ENCODE measurements at places on chromosomes 4 and X.
A peak's percentile ranks its signal among the peaks of the same experiment; 100 is the strongest.

GRCh38 chr4:77204621-77205020 lies 47.6 kb downstream of the CCNG2 start:
- no peak for DNase-seq

- no peak for DNase-seq
These were observed 10.6 kb downstream of the C4orf54 start for GRCh38 chr4:99647071-99647470.

DNA sequence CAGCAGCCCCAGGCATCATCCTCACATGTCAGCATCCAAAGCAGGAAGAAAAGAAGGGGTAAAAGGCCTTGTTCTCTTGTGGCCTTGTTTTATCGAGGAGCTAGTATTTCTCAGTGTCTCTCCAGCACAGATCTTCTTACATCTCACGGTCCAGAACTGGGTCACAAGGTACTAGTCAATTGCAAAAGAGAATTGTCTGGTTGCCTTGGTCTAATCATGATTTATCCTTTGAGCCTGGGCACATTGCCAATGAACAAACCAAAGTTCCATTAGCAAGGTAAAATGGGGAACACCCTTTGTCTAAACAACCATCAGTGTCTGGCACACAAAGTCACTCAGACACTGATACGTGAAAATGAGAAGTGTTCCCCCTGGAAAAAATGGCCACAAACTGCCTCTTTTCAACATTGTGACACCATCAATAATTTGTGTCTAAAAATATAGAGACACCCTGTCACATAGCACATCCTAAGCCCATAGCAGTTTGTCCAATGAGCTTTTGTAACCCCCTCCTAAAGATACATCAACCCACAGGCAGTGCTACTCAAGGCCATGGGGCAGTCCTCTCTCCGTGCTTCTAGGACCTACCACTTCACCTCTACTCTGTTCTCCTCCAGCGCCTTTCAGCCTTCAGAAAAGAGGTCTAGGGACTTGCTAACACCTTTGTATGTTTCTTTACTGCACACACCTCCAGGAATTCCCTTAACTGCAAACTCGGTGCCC lies 534.4 kb downstream of the MID1IP1 start:
- DNase-seq: peak; percentile 22

GRCh38 chrX:69014200-69014599 lies 151.1 kb downstream of the PJA1 start:
- DNase-seq: no peak

GRCh38 chr4:154604696-154605200 lies 7.7 kb downstream of the FGG start:
- no peak for DNase-seq

DNA sequence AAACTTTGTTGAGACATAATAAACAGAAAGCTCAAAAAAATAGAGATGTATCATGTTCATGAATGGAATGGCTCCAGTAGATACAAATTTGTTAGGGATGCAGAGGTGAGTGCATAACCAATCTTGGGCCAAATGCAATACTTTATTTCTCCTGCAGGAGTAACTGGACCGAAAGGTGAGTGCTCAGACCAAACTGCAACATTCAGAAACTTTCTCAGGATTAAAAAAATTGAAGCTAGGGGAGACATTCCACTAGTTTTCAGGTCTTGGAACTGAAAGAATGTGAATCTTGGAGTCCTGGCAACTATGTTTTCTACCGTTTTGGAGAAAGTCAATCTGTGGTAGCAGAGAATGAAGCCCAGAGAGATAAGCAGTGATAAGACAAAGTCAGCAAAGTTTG lies 21.2 kb upstream of the LCORL start:
- DNase-seq: no peak

DNA sequence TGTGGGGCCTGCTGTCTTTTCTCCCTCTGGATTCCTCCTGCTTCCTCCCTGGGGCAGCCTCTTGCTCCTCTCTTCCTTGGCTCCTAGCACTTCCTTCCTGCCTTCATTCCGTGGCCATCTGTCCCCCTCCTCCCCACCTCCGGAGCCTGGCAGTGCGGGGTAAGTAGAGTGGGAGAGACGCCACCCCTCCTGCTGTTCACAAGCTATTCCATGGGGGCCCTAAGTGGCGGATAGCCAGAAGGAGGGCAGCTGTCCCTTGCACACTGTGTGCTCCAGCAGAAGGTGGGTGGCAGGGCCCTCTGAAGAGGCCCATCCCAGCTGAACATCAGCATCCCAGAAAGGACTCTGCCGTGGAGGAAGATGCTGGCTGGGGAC lies 27.4 kb downstream of the CCNQ start:
- DNase-seq: no peak

- no peak for DNase-seq
These were observed 157.8 kb upstream of the TTC29 start for GRCh38 chr4:147103403-147103946.

- no peak for DNase-seq
These were observed 47.8 kb downstream of the SHISA3 start for GRCh38 chr4:42445038-42445437.

- DNase-seq: no peak
These were observed 1912.1 kb downstream of the STIM2 start for GRCh38 chr4:28772788-28773187.

GRCh38 chr4:70442474-70442873 lies 29.5 kb upstream of the MUC7 start:
- DNase-seq: no peak

DNA sequence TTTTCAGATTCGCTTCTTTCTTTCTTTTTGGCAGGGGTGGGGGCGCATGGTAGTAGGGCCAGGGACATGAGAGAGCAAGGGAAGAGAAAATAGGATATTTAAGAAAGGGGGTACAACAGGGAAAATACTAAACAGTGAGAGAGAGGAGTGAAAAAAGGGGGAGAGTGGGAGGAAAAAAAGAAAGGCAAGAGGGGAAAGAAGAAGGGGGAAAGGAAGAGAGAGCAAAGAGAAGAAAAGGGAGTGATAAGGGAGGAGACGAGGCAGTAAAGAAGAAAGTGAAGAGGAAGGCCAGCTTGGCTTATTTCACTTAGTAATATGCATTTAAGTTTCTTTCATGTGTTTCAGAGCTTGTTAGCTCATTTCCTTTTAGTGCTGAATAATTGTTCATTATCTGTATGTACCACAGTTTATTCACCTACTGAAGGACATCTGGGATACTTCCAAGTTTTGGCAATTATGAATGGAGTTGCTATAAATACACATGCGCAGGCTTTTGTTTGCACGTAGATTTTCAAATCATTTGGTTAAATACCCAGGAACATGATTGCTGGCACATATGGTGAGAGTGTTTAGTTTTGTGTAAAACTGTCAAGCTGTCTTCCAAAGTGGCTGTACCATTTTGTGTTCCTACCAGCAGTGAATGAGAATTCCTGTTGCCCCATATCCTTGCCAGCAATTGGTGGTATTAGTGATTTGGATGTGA lies 37.3 kb downstream of the CASP6 start:
- DNase-seq: no peak

DNA sequence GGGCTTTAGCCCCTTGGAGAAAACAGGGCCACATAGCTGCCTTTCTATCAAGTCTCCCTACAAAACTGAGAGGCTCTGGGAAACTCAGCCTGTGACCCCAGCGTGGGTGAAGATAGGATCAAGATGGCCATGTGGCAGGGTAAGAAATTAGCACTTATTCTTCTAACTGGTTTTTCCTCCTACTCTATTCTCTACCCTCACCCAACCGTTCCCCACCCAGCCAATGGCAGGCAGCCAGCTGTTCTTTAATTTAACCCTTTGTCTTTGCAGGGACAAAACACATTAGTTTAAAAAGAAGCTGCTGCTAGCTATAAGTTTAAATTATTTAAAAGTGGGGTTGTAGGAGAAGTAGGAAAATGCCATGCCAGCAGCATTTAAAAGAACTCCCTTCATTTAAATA lies 2.8 kb downstream of the CLCN5 start:
- DNase-seq: no peak

DNA sequence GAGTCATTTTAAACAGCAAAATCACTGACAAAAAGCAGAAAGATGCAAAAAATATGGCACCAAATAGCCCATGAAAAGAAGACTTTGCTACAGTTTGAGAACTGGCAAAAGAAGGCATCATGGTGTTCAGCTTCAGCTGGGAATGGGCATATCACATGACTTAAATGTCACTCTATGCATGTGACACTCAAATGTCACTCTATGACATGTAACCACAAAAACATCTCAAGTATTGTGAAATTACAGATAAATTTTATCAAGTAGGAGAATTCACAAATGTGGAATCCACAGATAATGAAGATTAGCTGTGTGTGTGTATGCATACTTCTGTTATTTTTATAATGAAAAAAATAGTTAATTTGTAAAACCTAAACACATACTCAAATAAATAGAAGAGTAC lies 81.9 kb downstream of the ATP10D start:
- DNase-seq: no peak

- no peak for DNase-seq
These were observed 83.0 kb downstream of the SYTL5 start for GRCh38 chrX:38089173-38089982.

DNA sequence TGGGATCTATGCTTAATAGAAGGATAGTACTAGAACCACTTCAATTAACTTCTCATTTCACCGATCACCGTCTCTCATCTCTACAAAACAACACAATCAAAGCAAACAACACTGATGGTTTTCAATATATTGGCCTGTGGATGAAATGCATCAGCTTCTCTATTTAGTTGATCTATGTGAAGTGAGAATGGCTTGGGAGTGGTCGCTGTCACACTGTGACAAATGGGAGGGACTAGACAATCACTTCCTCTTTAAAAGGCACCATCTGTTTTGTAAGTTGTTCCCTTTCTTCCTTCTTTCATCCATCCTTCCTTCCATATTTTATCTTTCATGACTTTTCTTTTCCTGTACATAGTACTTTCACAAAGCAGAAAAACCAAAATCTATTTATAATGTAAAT lies 23.9 kb upstream of the NWD2 start:
- DNase-seq: no peak

DNA sequence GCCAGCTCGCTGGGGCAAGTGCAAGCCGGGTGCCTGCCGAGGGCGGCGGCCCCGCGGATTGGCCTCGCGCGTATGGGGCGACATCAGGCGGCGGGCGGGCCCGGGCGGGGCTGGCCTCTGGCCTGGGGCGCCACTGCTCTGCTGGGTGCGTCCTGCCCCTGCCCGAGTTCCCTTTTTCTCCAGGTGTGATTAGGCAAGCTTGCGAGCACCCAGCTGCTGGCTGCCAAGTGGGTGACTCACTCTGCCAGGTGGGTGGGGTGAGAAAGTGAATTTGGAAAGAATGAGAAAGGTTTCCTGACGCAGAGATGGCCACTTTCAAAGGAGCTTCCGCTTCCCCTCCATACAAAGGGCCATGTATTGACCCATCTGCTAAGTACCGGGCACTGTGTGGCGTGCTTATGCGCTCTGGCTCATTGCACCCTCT lies 32.5 kb downstream of the FGFBP1 start:
- no peak for DNase-seq

DNA sequence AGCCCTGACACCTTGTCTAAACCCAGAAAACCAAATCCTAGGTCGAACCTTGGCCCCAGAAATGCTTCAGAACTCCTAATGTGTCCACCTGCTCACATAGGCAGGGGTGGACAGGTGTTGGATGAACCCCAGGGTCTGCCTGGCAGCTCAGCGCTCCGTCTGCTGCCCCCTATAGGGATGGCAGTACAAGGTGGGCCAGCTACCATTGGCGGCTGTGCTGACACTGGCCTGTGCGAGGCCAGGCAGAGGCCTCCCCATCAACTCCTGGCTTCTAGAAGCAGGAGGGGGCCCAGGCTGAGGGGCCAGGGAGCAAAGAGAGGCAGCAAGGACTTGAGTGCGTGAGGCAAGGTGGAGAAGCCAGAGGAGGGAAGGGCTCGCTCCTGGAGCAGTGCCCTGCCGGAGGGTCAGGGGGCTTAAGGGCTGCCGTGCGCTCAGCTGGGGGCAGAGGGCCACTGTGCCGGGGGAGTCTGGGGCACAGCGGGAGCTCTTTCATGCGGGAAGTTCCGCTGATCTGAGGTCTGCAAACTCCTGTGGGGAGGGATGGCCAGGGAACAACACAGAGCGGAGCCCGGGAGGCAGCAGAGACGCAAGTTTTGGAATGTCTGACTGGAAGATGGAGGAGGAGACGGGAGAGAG lies 20.6 kb downstream of the CCNQ start:
- DNase-seq: no peak

DNA sequence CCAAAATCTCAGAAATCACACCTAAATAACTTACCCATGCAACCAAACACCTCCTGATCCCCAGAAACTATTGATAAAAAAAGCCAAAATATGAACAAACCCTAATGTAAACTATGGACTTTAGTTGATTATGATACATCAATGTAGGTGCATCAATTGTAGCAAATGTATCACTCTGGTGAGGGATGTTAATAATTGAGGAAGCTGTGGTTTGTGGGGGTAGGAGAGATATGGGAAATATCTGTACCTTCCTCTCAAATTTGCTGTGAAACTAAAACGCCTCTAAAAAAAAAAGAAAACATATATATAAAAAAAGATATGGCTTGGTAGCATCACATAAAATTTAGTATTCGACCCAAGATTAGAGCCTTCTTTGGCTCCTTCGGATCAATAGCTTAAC lies 144.3 kb upstream of the CPEB2 start:
- DNase-seq: no peak

- no peak for DNase-seq
These were observed 143.5 kb downstream of the CHIC2 start for GRCh38 chr4:53920883-53921282.

- DNase-seq: no peak
These were observed at the start of gene PNPLA4 for GRCh38 chrX:7927259-7928167. Gene PNPLA4, minus strand, starts transcription at chrX:7927413. Its CDS starts 1,294 bp downstream, at chrX:7926119.

DNA sequence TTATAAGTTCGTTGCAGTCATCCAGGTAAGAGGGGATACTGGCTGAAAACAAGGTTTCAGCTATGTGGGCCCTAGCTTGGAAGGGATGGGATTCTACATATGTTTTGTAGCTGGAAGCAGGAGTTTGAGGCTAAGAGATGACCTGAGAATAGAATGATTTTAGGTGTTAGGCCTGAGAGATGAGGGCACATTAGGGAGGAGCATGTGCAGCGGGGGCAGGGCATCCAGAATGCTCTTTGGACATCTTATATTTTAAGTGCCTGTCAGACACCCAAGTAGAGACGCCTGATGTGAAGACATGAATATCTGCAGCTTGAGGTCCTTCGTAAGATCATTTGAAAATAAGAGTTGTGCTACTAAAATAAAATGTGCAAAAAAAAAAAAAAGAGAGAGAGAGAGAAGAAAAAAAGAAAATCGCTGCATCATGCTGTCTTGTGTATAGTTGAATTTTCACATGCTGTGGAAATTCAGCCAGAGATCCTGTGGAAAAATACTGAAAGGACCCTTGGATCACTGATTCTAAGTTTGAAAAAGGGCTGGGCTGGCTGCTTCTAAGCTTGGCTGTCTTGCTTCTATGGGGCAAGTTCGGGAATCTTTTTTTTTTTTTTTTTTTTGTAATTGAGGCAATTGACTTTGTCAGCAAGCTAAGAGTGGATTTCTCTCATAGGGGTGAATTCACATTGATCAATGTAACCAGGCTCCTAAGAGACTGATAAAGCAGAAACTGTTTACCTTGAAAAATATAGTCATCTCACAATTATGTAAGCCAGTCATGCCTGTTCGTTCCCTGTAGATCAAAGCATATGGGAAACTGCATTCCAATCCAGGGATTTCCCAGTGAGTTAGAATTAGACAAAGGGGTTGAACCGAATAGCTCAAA lies 341.0 kb upstream of the GATB start:
- DNase-seq: no peak

Data from NCI-H1436 treated with DMSO at 0.1 percent for 48 hours (cell line).